Lower lobe of right lung (tissue), 2 donors: ENCODE measurements at places on chromosomes 16 and 17. TPM values are rescaled to one million over a fixed set of nuclear protein-coding genes. Genes with fewer than 3 reads are reported as not detected.

DNA sequence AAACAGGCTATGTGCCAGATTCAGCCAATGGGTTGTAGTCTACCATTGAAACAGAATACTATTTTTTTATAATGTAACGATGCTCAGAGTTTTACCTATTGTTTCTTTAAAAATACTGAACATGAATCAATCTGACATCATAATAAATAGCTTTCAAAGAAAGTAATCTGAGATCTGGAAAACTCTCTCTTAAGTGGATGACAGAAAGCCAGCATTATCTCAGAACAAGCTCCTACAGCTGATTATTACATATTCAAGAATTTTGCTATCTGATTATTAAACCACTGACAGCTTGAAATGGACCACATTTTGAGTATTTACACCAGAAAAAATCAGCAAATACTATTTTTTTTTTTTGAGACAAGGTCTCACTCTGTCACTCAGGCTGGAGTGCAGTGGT, 484.2 kb upstream of the SOX9 start:
- no peak for DNase-seq

GRCh38 chr17:49200423-49201083, 9.8 kb downstream of the GNGT2 start:
- DNase-seq = no peak

The PITPNM3 gene
- total RNA-seq = 12.3 TPM

GRCh38 chr17:3556916-3557767, 470 bp downstream of the TRPV3 start:
- DNase-seq = no peak

DNA sequence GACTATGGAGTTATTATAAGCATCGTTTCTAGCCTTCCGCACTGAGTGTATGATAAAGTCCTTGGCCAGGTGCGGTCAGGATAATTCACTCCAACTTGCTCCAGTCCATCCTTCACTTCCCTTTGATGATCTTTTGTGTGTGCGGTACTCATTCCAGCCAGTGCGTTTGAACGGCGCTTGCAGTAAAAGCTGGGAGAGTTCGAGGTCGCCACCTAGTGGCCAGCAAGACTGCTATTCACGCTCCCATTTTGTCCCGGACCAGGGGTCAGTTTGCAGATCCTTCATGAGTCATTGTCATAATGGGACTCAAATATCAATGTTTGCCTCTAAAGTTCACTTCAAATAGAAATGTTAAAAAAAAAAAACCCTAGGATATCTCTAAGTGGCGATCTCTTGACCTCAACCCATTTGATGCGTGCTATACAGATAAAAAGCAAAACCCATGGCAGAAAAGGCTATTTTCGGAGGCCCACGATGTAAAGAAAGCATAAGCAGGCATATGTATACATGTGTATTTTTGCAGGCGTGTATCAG, 417.1 kb downstream of the TMEM114 start:
- peak; percentile 64 for DNase-seq

DNA sequence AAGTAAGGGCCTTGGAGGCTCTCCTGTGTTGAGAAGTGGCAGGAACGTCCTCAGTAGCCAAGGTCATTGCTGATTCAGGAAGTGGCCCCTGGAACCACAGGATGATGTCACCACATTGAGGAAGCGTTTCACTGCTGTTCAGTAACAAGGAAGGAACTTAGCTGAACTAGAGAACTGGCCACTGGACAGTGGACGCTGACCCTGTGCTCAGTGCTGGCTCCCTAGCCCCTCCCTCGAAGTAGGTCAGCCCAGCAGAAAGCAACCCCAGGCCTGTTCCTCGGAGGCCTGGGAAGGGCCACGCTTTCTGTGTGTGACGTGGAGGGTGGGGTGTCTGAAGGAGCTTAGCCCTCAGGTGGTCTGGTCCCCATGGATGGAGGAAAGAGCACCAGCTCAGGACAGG, 58.3 kb downstream of the B9D1 start:
- peak; percentile 73 for DNase-seq

DNA sequence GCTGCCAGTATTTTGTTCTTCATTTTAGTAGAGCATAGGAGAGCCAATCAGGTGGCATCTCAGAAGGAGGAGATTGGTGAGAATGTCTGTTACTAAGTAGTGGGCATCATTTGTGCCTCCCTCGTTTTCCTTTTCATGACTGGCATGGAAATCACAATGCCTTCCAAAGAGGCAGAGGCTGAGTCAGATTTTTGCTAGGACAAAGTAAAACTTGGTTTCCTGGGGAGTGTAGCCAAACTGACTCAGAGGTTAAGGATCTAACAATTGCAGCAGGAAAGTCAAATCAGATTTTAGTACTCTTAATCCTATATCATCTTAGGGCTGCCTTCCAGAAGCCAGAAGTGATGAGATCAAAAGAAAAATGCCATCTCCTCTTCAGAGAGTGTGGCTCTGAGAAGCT, 138.7 kb downstream of the ANKFN1 start:
- DNase-seq = no peak

- no peak for DNase-seq
These were observed 52.0 kb downstream of the CDK12 start for GRCh38 chr17:39513309-39513708.

- peak; percentile 71 for DNase-seq
These were observed 163.4 kb upstream of the CIBAR2 start for GRCh38 chr16:85275533-85276249.

DNA sequence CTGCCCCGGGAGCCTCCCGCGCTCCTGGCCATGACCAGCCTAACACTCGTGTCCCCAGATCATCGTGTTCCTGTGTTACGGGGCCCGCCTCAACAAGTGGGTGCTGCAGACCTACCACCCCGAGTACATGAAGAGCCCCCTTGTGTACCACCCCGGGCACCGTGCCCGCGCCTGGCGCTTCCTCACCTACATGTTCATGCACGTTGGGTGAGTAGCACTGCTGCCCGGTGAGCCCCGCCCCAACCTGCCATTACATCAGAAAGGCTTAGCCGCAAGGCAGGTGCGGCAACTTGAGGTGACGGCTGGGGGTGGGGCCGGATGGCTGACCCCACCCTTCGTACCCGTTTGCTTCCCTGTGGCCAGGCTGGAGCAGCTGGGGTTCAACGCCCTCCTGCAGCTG, 1.4 kb downstream of the RHBDL1 start:
- peak; percentile 83 for DNase-seq

The ITGB3 gene
- total RNA-seq = 10.5 TPM

DNA sequence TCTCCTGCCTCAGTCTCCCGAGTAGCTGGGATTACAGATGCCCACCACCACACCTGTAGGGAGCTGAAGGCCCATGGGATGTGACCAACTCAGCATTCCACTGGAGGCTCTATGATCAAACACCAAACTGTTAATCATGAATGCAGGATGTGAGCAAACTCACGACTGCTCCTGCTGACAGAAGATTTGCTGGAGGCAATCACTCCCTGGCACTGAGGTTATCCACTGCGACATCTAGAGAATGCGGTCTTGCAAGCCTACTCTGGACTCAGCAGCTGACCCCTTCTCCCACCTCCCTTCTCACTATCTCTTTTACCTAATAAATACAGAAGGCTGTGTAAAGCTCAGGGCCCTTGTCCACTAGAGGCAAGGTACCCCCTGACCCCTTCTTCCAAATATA, 4.9 kb downstream of the TEX14 start:
- DNase-seq = no peak

- no peak for DNase-seq
These were observed 2.0 kb upstream of the GRIN2C start for GRCh38 chr17:74861662-74862107.

GRCh38 chr17:4498461-4499397, at the start of gene SPNS2:
SPNS2 (plus strand) TSS chr17:4498881; CDS start chr17:4499048, 167 bp downstream.
- DNase-seq = peak; percentile 77

DNA sequence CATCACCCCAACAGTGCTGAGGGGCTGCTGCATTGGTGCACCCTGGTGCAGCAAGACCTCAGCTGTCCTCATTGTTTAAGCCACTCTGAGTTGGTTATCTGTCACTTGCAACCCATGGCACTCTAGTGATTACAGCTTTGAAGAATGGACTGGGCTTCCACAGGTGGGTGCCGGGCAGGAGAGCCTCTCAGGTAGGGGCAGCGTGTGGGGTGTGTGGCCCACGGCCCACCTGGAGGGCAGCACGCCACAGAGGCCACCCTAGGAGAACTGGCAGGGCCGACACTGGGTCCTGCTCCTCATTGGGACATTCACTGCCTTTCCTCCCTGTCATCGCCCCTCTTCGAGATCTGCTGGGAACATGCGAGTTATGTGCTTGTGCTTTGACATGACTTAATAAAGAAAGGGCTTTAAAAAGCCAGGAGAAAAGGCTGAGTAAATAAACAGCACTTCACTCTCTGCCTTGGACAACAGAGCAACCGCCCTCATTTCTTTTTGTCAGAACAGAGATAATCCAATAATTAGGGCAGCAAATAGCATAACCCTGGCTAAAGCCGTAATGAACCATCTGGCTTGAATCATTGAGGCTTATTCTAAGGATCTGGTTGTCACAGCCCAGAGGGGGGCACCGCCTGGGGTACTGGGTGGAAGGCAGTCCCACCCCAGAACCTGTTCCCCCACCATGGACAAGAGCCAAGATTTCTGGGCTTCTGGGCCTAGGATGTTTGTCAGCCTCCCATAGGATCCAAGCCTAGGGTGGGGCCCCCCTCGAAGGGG, 3.0 kb downstream of the DOC2B start:
- DNase-seq = no peak

- no peak for DNase-seq
These were observed 19.7 kb upstream of the C17orf107 start for GRCh38 chr17:4879601-4880000.

The HAP1 gene
- total RNA-seq = 0.62 TPM

The SMTNL2 gene
- 6.4 TPM for total RNA-seq

The TMEM11 gene
- 20.2 TPM for total RNA-seq

DNA sequence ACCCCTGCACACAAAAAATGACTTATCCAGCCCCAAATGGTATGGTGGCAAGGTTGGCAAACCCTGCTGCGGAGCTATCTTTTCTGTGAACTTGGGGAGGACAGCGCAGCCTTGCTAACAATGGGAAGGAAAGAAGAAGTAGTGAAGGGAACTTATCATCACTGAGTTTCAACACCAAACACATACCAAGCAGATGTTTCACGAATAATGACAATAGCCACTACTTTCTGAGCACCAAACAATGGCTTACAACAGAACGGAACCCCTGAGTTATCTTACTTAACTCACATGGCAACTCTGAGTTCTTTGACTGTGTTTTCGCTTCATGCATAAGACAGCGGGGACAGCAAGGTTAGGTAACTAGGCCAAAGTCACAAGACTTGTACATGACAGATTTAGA, 148.9 kb downstream of the XYLT1 start:
- no peak for DNase-seq

DNA sequence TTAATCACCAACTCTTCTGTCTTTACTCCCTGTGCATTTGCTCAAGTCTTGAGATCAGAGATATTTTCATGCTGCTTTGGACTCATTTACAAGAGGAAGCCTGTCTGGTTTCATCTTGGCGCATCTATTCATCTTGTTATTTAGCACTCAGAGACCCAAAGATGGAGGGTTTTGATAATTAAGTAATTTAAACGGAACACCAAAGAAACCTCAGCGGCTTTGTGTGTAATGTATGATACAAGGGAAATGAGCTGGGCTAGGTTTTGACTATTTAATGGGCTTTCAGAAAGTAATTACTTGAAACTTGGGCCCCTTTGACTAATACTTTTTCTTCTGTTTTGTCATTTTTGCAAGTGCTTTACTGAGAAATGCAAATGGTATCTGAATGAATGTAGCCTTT, 66.2 kb upstream of the CACNG3 start:
- DNase-seq = no peak

The CD79B gene
- 4.7 TPM for total RNA-seq

The KIF18B gene
- 0.89 TPM for total RNA-seq

DNA sequence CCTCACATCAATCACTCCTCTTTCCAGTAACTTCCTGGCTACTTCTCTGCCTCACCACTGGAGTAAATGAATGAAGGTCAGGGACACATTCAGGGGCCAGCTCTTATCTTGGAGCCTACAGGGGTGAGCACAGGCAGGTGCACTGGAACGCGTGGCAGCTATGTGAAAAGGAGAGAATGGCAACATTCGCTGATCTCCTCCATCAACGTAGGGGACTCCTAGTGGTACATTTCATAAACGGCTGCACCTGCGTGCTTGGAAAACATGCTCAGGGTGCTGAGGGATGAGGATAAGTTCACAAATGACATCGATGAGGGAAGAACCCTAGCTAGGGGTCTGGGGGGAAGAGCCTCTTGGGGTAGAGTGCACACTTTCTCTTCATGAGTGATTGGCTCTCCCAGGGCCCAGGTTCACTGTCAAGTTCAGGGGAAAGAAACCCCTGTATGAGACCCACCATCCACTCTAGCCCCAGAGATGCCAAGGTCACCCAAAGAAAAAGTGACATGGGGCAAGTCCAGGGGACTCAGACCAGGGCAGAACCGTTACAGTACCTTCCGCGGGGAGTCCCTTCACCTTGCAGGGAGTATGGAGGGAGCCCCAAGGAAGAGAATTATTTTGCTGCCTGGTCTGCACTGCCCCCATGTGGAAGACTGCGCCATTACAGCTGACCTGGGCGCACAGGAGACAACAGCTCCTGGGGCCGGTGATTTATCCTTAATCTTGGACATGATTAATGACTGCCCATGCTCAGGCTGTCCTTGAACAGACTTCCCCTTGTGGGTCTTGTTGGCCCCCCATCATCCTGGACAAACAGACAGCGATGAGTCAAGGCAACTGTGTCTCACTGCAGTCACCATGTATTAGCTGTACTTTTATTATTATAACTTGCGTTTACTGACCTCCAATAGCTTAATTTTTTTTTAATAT, 30.1 kb downstream of the VAC14 start:
- no peak for DNase-seq

DNA sequence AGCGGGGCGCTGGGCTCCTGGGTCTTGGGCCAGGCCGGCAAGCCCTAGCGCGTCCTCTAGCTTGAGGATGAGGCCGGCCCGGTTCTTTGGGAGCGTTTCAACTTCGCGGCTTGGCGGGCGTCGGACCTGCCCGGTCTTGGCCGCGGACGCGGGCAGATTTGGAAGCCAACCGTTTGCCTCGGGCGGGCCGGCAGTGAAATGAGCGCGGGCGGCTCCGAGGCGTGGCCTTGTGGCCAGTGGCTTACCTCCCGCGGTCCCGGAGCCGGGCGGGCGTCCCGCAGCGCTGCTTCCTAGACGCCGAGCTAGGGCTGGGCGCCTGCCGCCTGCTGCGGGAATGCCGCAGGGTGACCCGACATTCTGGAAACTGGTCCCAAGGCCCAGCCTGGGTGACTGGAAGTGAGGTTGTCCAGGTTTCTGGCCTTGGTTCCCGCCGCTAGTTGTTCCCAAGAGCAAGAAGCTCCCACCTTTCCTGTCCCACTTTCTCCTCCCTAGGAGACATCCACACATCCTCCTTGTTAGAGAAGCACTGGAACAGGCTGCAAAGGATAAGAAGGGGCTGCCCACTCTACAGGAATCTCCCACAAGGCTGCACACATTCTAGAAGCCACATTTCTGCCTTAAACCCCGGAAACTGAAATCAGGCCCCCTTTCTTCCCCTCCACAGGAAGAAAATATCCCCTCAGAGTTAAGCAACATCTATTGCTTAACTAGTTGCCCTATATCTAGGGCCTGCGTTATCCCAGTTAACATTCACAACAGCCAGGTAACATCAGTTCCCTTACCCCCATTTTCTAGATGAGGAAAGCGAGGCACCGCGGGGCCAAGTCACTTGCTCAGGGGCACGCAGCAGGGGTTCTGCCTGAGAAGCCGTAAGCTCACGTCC, 4.5 kb upstream of the CBX8 start:
- no peak for DNase-seq
